ENCODE measurements at places on chromosomes 6 and 20.

GRCh38 chr6:111201244-111201554, 113.9 kb downstream of the SLC16A10 start:
- DNase-seq: no peak

DNA sequence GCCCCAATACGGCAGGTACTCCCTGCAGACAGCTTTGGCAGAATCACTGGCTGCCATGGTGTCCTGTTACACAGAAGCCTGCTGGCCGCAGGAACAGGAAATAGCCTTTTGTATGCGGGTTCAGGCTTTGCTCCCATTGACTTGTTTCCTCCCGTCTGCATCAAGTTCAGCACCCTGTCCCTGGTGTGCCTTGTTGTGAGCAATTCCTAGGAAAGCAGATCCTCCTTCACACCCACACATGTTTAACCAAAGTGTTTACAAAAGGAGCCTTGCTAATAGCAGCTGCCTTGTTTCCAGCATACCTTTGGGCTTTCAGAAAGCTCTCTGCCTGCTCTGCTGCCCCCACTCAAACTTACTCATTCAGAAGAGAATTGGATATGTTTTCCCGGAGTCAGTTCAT, 127.2 kb upstream of the SUPT3H start:
- DNase-seq: no peak

DNA sequence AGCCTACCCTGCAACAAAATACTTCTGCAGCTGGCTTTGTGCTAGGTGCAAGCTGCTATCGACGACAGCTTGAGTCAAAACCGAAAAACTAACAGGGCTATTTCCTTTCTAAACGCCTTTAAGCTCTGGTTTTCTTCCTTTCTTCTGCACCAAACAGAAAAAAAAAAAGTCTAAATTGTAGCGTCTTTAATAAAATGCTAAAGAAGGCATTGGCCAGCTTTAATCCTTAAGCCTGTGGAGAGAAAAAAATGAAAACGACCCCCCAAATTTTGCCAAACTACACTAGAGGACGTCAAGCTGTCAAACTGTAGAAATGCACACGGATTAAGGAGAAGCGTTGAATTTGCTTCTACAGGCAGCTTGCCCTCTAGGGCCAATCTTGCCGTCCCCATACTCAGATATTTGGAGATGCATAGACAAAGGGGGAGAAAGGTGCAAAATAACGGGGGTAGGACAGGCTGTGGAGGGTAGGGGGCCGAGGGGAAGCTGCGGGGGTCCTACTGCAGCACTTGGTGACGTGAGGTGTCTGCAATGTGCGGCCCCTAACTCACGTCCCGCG, 1.4 kb upstream of the NRN1 start:
- no peak for DNase-seq

- no peak for DNase-seq
Observed at GRCh38 chr20:36120991-36121390, 33.5 kb upstream of the EPB41L1 start.

- DNase-seq: no peak
Observed at GRCh38 chr20:24782801-24783630, 166.1 kb upstream of the CST7 start.
